ENCODE measurements at places on chromosomes 6 and 20.
A peak's percentile ranks its signal among the peaks of the same experiment; 100 is the strongest.

GRCh38 chr20:58482416-58482815, 32.8 kb downstream of the APCDD1L start:
- DNase-seq, result no peak

- DNase-seq, result no peak
Observed at GRCh38 chr6:79189760-79190350, 44.6 kb downstream of the HMGN3 start.

DNA sequence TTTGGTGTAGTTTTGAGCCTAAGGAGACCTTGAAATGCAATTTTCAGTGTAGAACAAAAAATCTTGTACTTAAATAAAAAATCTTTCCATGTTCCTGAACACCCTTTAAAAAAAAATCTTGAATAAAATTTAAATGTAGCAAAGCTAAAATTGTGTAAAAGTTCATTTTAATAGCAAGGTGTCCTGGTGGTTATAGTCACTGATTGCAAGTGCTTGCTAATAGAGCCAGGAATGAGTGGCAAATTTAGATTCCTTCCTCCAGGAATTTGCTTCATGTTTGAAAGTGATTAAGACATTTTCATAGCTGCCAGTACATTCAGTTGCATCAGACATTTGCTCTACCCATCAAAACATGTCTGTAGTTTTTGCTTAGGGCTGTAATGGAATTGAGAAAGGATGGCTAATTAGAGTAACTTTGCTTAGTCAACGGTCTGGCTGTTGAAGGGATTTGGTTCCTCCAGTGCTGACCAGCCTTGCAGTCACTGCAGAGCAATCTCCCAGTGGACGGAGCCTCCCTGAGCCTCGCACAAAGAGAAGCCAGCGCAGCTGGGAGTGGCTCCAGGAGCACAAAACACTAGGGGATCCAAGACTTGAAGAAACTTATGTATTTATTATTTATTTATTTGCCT, 36.5 kb downstream of the AKAP12 start:
- DNase-seq, result no peak

- DNase-seq, result no peak
Observed at GRCh38 chr6:34523441-34524206, 32.5 kb downstream of the SPDEF start.

GRCh38 chr6:21690489-21690888, 96.9 kb downstream of the SOX4 start:
- DNase-seq, result no peak

- no peak for DNase-seq
Observed at GRCh38 chr6:93975159-93975558, 555.8 kb upstream of the EPHA7 start.

GRCh38 chr20:50242548-50242862, 51.9 kb downstream of the CEBPB start:
- no peak for DNase-seq

DNA sequence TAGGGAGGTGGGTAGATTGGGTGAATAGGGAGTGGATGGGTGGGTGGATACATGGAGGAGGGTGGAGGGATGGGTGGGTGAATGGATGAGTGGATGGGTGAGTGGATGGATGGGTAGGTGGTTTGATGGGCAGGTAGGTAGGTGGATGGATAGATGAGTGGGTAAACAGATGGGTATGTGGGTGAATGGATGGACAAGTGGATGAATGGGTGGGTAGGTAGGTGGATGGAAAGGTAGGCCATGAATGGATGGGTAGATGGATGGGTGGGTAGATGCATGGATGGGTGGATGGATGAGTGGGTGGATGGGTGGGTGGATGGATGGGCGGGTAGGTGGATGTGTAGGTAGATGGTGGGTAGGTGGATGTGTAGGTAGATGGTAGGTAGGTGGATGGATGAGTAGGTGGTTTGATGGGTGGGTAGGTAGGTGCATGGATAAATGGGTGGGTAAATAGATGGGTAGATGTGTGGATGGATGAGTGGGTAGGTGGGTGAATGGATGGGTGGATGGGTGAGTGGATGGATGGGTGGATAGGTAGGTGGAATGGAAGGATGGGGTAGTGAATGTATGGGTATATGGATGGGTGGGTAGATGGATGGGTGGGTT, 51.4 kb downstream of the NPEPL1 start:
- no peak for DNase-seq

DNA sequence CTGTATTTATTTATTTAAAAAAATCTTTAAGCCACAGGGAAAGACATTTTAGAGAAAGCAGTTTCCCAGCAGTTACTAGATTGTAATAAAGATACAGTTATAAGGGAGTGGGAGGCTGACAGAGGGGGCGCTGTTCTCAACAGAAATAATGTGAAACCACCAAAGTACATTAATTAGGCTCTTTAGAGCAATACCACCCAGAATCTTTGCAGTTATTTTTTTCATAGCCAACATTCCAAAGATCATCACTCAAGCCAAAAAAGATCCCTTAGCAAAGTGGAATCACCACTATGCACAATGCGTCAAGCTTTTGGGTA, 331.3 kb upstream of the DEFB112 start:
- no peak for DNase-seq

DNA sequence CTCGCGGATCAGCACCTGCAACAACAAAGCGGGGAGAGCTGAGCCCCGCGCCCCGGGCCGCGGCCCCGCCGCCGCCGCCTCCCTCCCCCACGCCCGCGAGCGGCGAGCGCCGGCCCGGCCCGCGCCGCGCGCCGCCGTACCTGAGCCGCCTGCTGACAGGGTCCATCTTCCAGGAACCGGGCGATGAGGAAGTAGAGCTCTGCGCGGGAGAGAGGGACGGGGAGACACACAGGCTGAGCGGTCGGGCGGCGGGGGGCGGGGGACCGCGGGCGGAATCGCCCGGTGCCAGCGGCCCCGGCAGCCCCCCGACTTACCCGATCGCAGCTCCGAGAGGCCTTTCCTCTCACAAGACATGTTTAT, 359 bp downstream of the PHIP start:
- peak; percentile 53 for DNase-seq

GRCh38 chr6:151740820-151741219, 66.7 kb upstream of the ESR1 start:
- no peak for DNase-seq

DNA sequence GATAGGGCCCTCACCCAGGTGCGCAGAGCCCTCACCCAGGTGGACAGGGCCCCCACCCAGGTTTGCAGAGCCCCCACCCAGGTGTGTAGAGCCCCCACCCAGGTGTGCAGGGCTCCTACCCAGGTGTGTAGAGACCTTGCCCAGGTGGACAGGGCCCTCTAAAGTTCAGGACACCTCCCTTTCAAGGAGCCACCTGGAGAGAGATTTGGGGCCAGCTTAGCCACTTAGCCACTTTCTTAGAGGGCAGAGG, 280.2 kb downstream of the TAF4 start:
- DNase-seq, result no peak

- DNase-seq, result no peak
Observed at GRCh38 chr6:148287623-148288333, 54.9 kb upstream of the SASH1 start.

GRCh38 chr6:153108315-153108714, 22.8 kb downstream of the RGS17 start:
- DNase-seq, result no peak

- no peak for DNase-seq
Observed at GRCh38 chr6:136547336-136547735, 2.9 kb downstream of the MAP7 start.

GRCh38 chr20:56628015-56628872, 862 bp upstream of the TFAP2C start:
- DNase-seq, result no peak

- DNase-seq, result no peak
Observed at GRCh38 chr6:75546381-75546780, 52.8 kb upstream of the FILIP1 start.

DNA sequence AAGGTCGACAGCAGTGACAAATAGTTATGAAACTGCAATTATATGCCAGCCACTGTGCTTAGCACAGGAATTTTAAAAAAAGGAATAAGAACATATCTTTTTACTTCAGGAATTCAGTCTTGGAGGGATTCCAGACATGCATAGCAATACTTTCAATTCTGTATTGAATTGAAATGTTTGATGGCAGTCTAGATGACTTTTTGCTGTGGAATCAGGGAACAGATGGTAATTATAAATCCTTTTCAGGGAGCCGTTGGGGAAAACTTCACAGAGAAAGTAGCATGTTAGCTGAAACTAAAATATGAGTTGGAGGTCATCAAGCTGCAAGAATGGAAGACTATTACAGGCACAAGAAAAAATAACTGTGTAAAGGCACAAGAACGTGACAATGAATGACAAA, 74.8 kb downstream of the IMPG1 start:
- DNase-seq, result no peak

GRCh38 chr20:823574-823902, 10.0 kb upstream of the FAM110A start:
- DNase-seq, result no peak

GRCh38 chr6:6699741-6700367, 111.3 kb downstream of the LY86 start:
- no peak for DNase-seq

- peak; percentile 48 for DNase-seq
Observed at GRCh38 chr6:131281471-131282270, 146.4 kb downstream of the AKAP7 start.

DNA sequence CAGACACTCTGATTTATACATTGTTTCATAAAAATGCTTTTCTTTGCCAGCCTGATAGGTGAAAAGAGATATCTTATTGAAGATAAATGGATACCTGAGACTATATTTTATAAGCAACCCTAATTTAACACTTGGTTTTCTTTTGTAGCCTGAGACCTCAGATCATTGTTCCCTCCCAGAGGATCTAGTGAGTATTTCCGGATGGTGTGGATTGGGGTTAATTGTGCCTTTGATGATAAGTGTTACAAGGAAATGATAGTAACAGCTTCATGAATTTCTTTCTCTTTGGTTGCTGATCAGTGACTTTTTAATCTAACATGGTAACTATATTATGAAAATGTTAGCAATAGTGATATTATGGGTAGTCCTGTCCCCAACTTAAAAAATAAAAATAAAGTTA, 30.4 kb downstream of the KDM1B start:
- no peak for DNase-seq

- DNase-seq, result no peak
Observed at GRCh38 chr6:165704045-165704748, 41.2 kb upstream of the PDE10A start.

DNA sequence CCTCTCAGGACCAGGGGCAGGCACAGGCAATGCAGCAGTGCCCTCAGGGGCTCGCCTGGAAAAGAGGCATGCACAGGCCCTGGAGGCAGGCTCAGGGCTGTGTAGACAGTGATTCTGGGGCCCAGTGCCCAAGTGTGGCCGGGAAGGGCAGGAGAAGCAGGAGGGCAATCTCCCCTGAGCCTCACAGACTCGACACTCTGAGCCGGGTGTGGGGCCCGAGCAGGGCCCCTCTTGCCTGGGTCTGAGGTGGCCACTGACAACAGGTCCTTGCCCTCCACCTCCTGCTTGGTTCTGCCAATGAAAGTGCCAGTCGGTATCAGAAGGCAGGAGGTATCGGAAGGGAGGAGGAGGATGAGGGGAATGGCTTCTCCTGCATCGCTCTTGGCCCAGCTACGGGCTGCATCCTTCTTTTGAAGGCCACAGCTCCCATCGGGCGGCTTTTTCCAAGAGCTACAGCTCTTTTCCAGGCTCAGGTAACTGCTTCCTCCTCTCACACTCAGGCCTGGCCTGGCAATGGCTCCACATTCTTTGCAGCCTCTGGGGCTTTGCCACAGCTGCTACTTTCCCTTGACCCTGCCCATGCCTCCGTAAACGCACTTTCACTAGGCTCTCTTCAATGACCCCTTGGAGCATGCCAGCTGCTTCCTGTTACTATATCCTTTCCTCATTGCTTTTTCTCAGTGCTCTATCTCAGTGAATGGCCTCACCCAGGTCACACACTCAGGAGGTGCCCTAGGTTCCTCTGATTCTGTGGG, 24.5 kb downstream of the GABRR2 start:
- no peak for DNase-seq

- no peak for DNase-seq
Observed at GRCh38 chr6:145069966-145070365, 665.4 kb downstream of the EPM2A start.

GRCh38 chr6:64482631-64483030, 847.0 kb downstream of the PHF3 start:
- DNase-seq, result no peak

DNA sequence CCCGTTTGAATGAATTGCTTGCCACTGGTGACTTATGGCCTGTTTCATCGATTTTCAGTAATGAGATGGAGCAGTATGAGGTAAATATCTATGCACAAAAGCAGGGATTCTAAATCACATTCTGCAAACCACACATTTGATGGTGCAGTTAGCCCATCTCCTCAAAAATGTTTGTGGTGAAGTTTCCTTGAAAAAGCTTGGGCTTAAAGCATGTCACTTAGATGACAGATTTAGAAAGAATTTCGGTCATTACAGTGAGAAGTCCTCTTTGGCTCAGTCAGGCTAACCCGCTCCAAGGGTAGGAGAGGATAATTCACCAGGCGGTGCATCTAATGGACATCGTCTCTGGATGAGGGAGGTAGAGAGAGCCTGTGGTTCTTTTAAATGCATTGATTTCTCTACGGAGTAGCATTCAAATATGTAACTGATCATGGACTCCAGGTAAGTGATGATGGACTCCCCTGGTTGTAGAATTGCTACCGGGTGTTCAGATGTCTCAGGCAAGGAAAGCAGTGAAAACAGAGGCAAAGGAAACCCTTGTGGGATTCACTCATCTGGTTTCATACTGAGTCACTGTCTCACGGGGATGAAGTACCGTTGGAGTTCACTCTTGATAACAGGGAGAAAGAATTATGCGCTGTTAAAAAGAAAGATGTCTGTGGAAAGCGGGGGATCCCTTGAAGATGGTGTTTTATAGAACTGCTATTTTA, 65.3 kb downstream of the AIG1 start:
- no peak for DNase-seq

Data from activated T-cell treated with anti-CD3 and anti-CD28 coated beads, Interleukin-2, amount 50 U/mL, for 72 hours (primary cell).